Glomerular endothelial cell (primary cell): ENCODE measurements at places on chromosomes 11 and 22.

DNA sequence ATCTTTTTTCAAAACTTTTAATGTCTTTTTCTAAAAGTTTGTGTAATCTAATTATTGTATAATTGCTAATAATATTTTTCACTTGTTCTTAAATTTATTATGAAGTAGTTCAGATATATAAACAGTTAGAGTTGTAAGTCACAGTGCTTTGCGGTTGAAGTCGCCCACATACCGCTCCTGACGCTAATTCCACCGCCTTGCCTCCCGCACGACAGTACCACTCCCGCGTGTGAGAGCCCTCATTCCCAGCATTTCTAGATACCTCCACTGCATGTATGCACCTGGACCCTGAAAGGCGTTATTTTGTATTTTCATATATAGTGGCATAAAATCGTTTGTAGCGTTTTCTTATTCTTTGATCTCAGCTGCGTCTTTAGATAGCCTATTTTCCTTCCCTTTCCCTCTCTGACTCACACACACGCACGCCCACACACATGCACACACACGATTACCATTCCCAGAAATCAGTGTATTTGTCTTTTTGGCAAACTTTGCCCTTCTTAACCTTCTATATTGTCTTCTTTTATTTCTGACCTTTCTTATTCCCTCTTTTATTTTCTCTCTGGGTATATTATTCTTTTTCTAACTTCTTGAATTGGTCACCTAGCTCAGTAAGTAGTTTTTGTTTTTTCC is 56.4 kb upstream of the PITPNB start:
- no peak for DNase-seq

DNA sequence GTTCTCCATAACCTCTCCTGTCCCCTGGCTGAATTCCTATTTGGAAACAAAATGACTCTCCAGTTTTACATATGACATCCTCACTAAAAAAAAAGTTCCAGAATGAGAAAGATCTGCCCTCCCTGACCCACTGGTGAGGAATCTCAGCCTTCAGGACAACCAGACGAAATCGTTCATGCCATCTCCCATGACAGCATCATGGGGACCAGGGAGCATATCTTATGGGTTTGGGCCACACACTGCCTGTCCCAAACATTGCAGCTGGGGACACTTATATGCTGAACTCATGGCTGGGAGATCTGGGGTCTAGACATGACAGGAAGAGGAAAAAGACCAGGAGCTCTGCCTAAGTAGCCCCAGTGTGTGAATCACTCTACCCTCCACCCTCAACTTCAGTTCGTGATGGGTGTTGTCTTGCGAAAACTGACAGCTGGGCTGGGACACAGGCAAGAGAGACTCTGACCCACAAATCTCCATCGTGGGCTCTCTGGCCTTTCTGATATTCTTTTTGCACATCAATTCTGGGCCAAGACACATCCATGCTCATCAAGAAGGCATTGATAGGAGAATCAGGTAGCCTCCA is 102.0 kb downstream of the ZNF280B start:
- DNase-seq = no peak

DNA sequence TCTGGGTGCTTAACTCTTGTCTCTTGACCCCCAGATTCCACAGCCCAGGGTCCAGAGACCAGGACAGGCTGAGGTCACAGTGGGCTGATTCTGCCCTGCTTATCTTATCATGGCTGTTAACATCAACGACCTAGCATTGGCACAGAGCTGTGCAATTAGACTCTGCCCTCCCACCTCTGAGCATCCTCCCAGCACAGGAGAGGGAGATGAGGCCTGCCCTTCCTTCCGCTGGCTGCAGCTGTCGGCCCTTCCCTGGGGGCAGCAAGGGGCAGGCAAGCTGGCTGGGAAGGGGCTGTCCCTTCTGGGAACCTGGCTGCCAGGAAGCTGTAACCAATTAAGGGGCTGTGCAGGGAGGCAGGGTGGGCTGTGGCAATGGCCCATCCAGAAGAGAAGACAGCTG is 22.5 kb downstream of the LRRC10B start:
- no peak for DNase-seq

- peak; percentile 36 for DNase-seq
Observed at GRCh38 chr11:7571640-7572000, 57.8 kb downstream of the PPFIBP2 start.

- no peak for DNase-seq
Observed at GRCh38 chr11:3163241-3163981, 1.7 kb downstream of the OSBPL5 start.

GRCh38 chr11:79582434-79582833 is 141.6 kb upstream of the TENM4 start:
- no peak for DNase-seq

GRCh38 chr22:28942801-28943500 is 59.6 kb downstream of the ZNRF3 start:
- DNase-seq = no peak

DNA sequence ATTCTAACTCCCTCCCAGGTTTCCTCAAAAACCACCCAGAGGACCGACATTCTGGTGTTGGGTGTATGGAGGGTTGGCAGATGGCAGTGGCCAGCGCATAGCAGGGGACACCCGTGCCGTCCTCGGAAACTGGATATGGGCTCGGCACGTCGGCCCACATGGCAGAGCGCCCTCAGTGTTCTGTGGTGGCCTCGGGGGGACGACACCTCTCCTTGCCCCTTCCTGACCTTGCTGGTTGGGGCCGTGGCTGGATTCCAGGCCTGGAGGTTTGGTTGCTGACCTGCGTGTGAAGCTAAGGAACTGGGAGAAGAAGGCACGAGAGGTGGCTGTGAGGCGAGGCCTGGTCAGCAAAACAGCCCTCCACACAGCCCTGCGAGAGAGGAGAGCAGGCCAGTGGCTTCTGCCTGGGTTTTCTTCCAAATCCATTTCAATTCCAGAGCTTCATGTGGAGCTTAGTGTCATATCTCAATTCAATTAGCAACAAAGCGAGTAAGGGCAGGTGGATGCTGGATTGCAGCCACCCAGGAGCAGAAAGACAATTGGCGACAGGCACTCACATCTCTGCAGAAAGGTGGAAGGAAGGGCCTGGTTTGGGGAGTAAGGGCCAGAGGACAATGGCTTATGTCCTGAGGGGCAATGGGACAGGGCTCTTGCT is 478.4 kb downstream of the BRD1 start:
- DNase-seq = no peak

- no peak for DNase-seq
Observed at GRCh38 chr22:37492428-37493344, 6.5 kb upstream of the MFNG start.

GRCh38 chr11:75386942-75387630 is 12.2 kb upstream of the RPS3 start:
- no peak for DNase-seq

- no peak for DNase-seq
Observed at GRCh38 chr11:120060512-120060911, 77.4 kb downstream of the TRIM29 start.

- DNase-seq = no peak
Observed at GRCh38 chr22:44098021-44098739, 74.1 kb downstream of the PARVB start.

- no peak for DNase-seq
Observed at GRCh38 chr11:3181725-3182461, 16.8 kb upstream of the OSBPL5 start.

- no peak for DNase-seq
Observed at GRCh38 chr11:70394211-70394950, 3.9 kb upstream of the CTTN start.

DNA sequence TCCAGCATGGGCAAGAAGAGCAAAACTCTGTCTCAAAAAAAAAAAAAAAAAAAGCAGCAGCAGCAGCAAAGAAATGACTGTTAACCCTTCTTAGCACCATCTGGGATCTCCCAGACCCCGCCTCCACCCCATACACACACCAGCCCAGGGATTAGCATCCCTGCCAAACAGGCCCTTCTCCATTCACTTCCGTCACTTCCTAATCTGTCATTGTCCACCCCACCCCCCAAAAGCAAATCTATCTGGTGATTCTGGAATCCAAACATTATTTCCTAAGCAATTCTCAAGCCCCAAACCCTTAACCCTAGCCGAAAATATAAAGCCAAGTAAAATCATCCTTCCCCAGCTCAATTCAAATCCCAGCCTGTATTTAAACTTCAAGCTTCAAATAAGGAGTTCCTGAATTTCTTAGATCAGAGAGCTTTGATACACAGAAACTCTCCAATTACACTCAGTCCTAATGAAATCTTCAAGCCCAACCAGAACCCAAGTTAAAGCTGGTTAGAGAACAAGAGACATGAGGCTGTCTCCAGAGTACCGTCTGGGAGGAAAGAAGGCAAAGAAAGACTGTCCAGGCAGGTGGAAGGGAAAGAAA is 6.0 kb upstream of the AHNAK start:
- no peak for DNase-seq

DNA sequence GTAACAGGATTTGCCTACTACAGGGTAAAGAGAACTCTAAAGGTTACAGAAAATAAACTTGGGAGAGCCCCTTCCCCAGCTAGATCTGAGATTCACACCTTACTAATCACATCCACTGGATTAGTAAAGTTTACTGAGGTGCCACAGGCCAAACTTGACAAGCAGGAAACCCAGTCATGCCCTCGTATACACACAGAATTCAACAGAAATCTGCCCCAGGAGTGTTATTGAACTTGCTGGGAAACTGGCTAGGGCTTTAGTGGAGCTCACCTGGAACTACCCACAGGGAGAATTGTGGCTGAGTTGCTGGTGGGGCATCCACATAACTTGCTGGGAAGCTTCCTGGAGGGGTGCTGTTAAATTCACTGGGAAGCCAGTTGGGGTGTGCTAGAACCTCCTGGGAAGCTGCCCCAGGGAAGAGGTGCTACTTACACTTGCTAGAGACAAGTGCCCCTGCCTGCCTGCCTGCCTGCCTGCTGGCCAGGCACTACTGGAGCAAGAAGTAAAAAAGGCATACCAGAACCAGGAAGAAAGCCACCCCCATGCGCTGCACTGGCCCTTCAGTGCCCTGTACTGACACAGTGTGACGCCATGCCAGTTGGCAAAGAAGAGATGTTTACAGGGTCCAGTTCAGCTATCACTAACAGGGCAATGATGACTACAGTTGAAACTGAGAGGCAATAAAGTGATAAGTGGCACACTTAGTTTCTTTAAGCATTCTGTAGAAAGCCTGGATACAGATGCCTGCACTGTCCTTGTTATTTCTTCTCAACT is 106.5 kb downstream of the ALX4 start:
- DNase-seq = no peak

DNA sequence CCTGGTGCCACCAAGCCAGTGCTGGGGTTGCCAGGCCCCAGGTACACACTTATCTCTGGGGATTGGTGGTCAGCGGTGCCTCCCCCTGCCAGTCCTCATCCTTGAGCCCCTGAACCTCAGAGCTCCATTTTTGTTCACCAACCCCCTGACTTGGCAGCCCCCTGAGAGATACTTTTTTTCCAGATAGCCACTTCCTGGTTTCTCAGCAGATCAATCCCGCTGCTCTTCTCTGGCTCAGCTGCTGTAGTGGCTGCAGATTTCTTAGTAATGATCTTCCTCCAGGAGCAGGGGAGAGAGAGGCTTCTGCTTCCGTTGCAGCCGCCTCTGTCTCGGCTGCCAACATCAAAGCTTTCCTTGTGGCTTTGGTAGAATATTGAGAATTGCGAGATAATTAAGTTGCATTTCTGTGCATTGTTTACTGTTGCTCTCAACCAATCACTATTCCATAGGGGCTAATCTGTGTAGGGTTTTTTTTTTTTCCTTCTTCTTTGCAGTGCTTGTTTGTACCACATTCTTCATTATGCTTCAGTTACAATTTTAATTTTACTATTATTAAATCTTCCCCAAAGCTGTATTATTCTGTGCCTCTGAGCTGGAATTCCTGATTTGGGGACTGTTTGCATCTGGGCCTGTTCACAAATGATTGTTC is 92.1 kb downstream of the PKNOX2 start:
- DNase-seq = no peak

GRCh38 chr11:134207538-134208239 is 16.1 kb downstream of the NCAPD3 start:
- no peak for DNase-seq

GRCh38 chr22:48633996-48634836 is 1193.5 kb downstream of the BRD1 start:
- DNase-seq = no peak

DNA sequence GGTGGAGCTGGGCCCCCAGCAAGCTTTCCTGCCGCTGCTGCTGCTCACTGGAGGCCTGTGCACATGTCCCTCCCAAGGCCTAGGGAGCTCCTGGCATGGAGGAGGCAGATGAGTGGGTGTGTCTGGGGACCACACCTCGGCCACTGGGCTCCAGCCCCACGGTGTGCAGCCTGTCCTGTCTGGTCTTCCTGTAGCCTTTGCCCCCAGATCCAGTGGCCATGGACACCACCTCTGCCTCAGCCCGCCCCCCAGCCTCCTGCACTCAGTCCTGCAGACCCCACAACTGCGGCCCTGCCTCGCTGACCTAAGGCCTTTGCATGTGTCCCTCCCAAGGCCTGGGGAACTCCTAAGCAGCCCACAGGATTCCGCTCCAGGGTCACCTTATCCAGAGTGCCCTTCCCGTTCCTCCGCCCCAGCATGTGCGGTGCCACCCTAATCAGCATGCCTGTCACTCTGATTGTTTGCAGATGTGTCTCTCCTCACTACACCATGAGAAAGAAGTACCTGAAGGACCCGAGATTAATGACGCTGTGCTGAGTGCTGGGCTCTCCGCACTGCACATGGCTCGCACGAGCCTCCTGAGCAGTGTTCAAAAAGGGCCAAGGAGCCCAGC is 8.6 kb downstream of the GAL start:
- DNase-seq = no peak

GRCh38 chr11:48210052-48210451 is 6.6 kb upstream of the OR4B1 start:
- DNase-seq = no peak

DNA sequence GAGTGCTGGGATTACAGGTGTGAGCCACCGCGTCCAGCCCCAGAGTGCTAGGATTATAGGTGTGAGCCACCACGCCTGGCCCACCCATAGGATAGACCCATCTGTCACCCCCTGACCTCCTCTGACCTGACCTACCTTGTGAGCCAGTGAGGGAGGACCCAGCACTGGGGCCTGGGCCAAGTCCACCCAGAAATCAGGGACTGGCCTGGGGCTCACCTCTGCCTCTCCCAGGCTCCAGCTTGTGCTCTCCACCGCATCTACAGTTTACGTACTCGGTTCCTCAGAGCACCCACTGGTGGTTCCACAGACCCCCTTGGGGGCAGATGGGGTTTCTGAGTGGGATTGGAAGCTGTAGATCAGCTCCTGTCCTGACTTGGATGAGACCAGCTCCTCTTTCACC is 6.4 kb downstream of the SLC29A2 start:
- DNase-seq = no peak

- no peak for DNase-seq
Observed at GRCh38 chr11:70834984-70835560, 417.3 kb downstream of the SHANK2 start.

- DNase-seq = no peak
Observed at GRCh38 chr11:69297787-69298266, 3.9 kb downstream of the MYEOV start.

- DNase-seq = no peak
Observed at GRCh38 chr22:46635756-46636155, 15.6 kb downstream of the GRAMD4 start.

GRCh38 chr11:129365816-129366215 is 9.8 kb upstream of the BARX2 start:
- DNase-seq = no peak

GRCh38 chr11:14445542-14446530 is 53.8 kb downstream of the COPB1 start:
- DNase-seq = no peak
